Bone marrow (tissue), 2 donors: ENCODE measurements at places on chromosomes 7 and 10.
A peak's percentile ranks its signal among the peaks of the same experiment; 100 is the strongest.

GRCh38 chr7:40234046-40234445 lies 99.2 kb downstream of the SUGCT start:
- DNase-seq: no peak

DNA sequence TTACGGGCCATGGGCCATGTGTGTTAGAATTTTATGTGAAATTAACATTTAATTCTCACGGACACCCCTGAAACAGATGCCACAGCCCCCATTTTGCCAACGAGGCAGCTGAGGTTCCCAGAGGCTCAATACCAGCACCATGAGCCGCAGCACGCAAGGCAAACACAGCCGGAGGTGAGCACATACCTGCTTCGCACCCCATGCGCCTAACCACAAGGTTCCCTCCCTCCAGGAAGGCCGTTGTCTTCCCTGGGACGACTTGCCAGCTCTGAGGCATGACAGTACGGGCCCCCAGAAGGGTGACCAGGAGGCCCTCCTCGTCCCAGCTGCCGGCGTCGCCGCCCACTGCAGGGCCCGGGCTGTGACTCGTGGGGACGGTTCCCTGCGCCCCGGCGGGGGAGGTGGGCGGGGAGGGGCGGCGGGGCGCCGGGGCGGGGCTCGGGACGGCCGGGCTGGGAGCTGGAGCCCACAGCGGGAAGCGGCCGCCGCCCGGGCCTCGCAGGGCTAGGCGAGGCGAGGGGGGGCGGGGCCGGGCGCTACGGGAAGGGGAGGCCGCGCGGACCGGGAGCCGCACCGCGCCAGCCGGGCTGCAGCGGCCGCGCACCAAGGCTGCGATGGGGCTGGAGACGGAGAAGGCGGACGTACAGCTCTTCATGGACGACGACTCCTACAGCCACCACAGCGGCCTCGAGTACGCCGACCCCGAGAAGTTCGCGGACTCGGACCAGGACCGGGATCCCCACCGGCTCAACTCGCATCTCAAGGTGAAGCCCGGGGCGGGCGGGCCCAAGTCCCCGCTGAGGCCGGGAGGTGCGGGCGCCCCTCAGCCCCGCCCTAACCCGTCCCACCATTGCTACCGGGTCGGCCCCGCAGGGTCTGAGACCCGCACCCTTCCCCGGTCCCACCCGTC lies at the start of gene CAV2:
Gene CAV2 (plus strand): TSS at position 571 of the 910 bp plus-strand sequence. CDS start 44 bp downstream, at position 615.
- no peak for DNase-seq

GRCh38 chr10:60351191-60351853 lies 38.4 kb downstream of the ANK3 start:
- DNase-seq: no peak

- DNase-seq: no peak
These were observed 38.2 kb downstream of the FKBP6 start for GRCh38 chr7:73366127-73366526.

- DNase-seq: peak; percentile 82
These were observed 30.9 kb downstream of the DNAJB12 start for GRCh38 chr10:72323771-72324191.

DNA sequence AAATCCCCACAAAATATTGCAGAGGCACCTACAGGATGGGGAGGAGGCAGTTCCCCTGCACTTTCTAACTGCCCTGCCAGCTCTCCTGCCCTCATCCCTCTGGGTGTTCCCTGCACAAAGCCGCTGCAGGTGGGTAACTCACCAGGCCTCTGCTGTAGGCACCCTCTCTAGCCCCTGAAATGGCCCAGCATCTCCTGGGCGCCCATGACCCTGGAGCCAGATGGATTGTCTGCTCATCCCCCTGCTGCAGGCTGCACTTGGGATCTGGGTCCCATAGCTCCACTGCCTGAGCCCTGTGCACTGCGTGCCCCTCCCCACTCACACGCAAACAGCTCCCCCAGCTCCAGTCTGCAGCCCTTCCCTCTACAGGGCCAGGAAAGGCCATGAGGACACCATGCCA lies 130.9 kb downstream of the C10orf105 start:
- DNase-seq: no peak

- DNase-seq: no peak
These were observed 27.1 kb downstream of the SMNDC1 start for GRCh38 chr10:110277591-110277990.

DNA sequence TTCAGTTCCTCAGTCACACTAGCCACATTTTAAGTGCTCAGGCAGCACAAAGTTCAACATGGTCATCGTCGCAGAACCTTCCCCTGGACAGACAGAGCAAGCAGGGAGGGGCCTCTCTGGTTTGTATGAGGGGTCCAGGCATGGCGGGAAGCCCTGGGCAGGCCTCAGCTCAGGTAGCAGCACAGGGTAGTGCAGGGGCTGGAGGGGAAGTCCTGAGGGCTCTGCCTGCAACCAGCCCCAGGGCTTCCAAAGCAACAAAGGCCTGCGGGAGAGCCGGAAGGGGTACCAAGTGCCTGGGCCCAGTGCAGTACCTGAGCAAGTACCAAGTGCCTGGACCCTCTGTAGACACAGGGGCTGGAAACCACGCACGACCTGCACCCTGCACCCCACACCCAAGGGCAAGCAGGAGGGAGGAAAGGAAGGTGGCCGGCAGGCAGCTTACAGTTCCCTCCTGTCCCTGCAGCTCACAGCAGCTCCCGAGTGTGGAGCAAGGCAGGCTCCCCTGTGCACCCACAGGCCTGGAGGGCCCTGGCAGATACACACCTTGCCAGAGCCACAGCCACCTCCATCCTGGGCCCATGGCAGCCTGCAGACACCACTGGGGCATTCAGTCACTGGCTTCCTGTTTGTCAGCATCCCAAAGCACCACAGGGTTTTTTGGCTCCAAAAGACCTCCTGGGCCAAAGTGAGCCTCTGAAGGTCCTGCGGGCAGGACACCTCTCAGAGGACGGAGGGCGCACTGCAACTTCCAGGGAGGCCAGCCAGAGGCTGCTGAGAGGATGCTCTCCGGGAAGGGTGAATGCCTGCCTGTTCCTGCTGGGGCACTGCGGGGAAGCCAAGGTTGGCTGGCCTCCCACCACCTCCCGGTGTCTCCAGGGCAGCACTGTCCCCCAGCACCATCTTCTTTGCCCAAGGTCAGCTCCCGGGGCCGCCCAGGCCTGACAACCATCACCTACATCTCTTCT lies 6.5 kb upstream of the RET start:
- DNase-seq: no peak

DNA sequence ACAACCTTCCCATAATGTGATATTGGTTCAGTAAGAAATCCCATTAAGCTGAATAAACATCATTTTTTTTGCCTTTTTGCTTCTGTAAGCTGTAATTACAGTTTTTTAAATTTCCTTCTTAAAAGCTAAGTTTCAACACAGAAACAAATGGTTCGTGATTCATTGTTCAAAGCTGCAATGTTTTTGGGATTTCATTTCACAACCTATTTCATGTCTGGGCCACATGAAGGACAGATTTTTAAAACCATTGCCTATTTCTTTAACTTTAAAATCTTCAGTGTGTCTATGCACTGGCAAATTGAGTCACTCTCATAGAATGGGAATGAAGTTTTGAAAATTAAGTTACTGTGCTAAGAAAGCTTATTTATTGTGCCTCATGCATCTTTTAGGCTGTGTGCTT lies 66.9 kb downstream of the TFPI2 start:
- DNase-seq: no peak

GRCh38 chr7:66399566-66399965 lies 194.4 kb downstream of the TPST1 start:
- DNase-seq: no peak

GRCh38 chr10:8600192-8600591 lies 545.7 kb downstream of the GATA3 start:
- no peak for DNase-seq

DNA sequence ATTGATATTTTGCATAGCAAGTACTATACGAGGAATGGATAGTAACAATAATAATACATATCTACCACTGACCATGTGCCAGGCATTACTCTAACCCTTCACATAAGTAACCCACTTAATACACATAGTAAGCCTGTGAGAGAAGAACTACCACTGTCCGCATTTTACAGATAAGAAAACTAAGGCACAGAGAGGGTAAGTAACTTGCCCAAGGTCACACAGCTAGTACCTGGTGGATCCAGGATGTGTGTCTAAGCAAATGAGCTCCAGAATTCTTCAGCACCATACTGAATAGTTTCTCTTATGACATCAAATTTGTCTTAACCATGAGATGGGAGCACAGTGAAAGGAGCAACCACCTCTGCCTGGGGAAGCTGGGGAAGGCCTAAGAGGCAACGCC lies 10.2 kb downstream of the CRTAC1 start:
- no peak for DNase-seq

GRCh38 chr7:18076461-18076860 lies 48.8 kb upstream of the PRPS1L1 start:
- DNase-seq: no peak

DNA sequence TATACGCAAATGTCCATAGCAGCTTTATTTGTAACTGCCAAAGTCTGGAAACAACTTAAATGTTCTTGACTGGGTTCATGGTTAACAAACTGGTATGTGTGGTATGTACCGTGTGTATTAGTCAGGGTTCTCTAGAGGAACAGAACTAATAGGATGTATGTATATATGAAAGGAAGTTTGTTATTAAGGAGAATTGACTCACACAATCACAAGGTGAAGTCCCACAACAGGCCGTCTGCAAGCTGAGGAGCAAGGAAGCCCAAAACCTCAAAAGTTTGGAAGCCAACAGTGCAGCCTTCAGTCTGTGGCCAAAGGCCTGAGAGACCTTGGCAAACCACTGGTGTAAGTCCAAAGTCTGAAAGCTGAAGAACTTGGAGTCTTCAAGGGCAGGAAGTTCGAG lies 66.8 kb downstream of the TMEM168 start:
- no peak for DNase-seq

DNA sequence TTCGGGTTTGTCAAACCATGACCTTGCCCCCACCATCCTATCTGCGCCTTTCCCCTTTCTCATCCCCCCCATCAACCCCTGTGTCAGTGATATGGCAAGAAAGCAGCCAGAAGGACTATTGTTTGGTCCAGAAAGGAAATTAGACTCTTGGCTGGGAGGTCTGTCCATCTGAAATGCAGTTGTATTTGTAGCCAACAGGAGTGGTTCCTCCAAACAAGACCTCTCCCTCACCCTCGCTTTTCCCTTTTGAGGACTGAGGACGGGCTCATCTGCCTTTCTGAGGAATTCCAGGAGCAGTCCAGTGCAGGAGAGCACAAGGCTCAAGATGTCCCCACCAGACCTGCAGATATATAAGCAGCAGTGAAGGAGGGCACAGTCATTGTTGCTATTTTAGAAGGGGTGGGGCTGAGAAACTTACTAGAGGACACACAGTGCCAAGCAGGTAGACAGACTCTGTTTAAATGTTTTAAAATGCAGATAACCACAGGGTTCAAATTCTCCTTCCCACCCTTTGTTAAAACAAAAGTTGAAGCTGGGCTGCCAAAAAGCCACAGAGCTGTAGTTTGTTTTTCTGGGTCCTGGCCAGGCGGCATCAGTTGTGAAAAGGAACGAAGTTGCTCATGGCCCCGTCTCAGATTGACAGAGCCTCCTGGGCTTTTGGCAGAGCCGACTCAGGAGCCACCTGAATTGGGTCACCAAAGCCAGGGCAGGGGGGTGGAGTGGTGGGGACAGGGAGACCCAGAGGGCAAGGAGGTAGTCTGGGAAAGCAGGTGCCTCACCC lies 37.3 kb downstream of the CYP17A1 start:
- DNase-seq: no peak

DNA sequence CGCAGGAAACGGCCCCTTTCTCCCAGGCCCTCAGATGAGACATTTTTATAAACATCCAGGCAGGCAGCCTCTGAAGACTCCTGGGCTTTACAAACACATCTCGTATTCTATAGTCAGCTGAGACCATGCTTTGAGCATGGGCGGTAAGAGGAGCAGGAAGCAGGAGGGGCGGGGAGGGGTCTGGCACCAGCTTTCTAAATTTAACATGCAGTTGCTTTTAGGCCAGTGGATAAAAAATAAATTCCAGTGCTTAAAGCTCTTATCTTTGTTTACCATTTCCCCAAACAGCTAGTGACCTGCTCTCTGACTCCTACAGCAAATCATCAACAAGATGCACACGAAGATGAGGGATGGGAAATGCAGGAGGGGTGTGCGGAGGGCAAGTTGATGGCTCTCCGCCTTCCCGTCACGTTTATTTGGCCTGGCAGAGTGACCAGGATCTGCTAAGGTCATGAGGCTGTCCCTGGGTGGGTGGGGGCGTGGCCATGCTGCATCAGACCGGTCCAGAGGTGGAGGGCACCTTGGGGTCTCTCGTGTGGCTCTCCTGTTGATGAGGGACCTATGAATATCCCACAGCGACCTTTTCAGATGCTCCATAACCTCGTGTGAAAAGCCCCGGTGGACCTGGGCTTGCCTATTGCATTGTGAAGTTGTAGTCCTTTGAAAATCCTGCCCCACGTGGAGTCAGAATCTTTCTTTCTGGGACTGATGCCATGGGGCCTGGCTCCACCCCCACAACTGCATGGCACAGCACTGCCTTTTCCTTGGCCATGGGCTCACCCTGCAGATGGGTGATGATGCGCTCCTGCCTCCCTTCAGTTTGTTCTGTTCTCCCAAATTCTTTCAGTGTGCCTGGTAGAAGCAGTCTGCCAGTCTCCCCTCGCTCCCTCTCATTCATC lies 67.5 kb downstream of the PARP12 start:
- no peak for DNase-seq

DNA sequence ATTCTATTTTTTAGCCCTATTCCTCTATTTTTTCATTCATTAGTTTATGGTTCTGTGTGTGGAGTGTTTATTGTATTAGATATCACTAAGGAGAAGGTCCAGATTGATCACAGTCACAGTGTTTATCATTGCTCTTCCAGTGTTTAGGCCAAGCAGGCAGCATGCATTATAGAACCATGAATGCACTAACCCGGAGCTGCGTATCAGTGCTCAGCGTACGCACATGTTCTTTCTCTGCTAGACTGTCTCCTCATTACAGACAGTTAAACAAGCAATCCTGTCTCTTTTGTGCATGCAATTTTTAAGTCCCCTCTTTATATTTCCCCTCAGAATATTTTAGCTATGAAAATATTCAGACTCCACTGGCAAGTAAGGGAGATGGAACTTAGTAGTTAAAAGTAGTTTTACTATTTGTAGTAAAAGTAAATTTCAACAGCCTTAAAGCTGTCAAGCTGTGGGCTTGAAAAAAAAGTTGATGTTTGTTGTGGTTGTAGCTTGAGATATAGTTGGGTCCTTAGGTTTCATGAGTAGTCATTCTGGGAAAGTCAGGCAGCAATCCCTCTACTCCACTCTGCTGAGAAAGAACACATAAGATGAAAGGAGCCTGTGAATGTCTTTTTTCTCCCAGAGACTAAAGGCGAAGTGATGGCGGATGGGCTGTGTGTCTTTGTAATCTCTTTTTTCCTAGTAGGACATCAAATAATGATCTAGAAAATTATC lies 260.4 kb downstream of the CDK14 start:
- no peak for DNase-seq

GRCh38 chr7:48083114-48083830 lies 5.8 kb upstream of the UPP1 start:
- DNase-seq: no peak
